ENCODE measurements at places on chromosomes 6 and 20. TPM values are rescaled to one million over a fixed set of nuclear protein-coding genes. Genes with fewer than 3 reads are reported as not detected.

GRCh38 chr6:137951064-137951597 is 84.1 kb downstream of the TNFAIP3 start:
- no peaks in the 10 kb centered on the region for H3K27me3 ChIP-seq
- no peak for DNase-seq
- no peaks in the 10 kb centered on the region for H3K36me3 ChIP-seq
- H3K4me1 ChIP-seq: no peaks in the 10 kb centered on the region
- no peak overlapping the region for H3K27ac ChIP-seq

- no peaks in the 10 kb centered on the region for H3K4me1 ChIP-seq
- H3K27ac ChIP-seq: no peak overlapping the region
- H3K36me3 ChIP-seq: no peaks in the 10 kb centered on the region
- no peak for DNase-seq
- no peak overlapping the region for H3K4me3 ChIP-seq
Observed at GRCh38 chr6:3578981-3579380, 122.1 kb upstream of the SLC22A23 start.

DNA sequence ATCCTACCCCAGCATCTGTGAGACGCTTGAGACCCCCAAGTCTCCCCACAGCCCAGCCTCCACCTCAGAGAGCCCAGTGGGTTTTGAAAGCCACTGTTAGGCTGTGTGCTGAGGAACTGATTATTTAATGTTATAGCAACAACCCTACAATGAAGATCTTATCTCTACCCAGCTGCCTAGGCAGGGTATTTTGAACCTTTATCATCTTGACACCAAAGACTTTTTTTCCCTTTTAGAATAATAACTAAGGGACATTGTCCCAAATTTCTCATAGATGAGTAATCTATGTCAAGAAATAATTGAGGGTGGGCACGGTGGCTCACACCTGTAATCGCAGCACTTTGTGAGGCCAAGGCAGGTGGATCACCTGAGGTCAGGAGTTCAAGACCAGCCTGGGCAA is 26.2 kb downstream of the HM13 start:
- no peak overlapping the region for H3K4me3 ChIP-seq
- no peak overlapping the region for H3K27ac ChIP-seq
- H3K4me1 ChIP-seq: peaks cover 43% of the 10 kb centered on the region
- DNase-seq: no peak

- no peak overlapping the region for H3K4me3 ChIP-seq
- peaks cover 18% of the 10 kb centered on the region for H3K4me1 ChIP-seq
- H3K27ac ChIP-seq: no peak overlapping the region
- no peaks in the 10 kb centered on the region for H3K36me3 ChIP-seq
- no peak for DNase-seq
- peaks cover 100% of the 10 kb centered on the region for H3K27me3 ChIP-seq
Observed at GRCh38 chr20:21515300-21516179, 1.7 kb upstream of the NKX2-2 start.

- H3K4me1 ChIP-seq: no peaks in the 10 kb centered on the region
- no peak for DNase-seq
- H3K36me3 ChIP-seq: no peaks in the 10 kb centered on the region
- no peak overlapping the region for H3K4me3 ChIP-seq
- no peak overlapping the region for H3K27ac ChIP-seq
- H3K27me3 ChIP-seq: peaks cover 3% of the 10 kb centered on the region
Observed at GRCh38 chr20:45780159-45780558, 11.5 kb downstream of the WFDC3 start.

GRCh38 chr6:149285626-149286025 is 31.9 kb upstream of the TAB2 start:
- no peaks in the 10 kb centered on the region for H3K36me3 ChIP-seq
- H3K4me3 ChIP-seq: no peak overlapping the region
- H3K4me1 ChIP-seq: no peaks in the 10 kb centered on the region
- no peak for DNase-seq

DNA sequence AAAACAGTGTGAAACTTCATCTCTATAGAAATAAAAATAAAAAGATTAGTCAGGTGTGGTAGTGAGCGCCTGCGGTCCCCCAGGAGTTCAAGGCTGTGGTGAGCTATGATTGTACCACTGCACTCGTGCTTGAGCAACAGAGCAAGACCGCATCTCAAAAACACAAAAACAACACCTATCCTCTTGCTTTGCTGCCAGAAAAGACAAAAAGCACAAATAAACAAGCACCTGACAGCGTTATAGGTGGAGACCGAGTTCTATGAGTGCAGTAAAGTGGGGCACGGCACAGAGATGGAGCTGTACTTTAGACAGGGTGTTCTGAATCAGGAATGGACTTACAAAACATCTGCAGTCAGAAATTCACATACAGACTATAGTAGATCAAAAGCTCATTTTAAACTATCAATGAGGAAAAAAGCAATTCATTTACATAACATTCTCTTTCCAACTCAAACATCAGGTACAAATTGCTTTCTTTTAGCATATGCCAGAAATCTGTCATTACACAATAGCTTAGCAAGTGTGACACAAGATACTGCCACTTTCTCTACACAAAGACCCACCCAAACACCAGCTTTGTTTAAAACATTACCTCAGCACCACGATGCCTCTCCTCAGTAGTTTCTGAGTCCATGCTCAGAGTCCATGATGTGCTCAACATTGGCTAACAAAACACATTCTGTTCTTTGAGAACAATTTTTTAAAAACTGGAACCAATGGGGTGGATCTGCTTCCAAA is 10.1 kb downstream of the EZR start:
- peaks cover 15% of the 10 kb centered on the region for H3K36me3 ChIP-seq
- H3K27me3 ChIP-seq: no peaks in the 10 kb centered on the region
- no peak overlapping the region for H3K4me3 ChIP-seq
- no peak for DNase-seq

DNA sequence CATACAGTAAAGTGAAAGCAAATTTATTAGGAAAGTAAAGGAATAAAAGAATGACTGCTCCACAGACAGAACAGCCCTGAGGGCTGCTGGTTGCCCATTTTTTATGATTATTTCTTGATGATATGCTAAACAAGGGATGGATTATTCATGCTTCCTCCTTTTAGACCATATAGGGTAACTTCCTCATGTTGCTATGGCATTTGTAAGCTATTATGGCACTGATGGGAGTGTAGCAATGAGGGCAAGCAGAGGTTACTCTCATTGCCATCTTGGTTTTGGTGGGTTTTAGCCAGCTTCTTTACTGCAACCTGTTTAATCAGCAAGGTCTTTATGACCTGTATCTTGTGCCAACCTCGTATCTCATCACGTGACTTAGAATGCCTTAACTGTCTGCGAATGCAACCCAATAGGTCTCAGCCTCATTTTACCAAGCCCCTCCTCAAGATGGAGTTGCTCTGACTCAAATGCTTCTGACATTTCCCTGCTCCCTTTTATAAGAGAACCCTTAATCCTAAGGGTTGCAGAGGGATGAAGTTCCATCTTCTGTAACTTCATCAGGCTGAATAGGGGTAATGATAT is 280.1 kb upstream of the RGS17 start:
- no peak for DNase-seq
- H3K27me3 ChIP-seq: no peaks in the 10 kb centered on the region
- no peaks in the 10 kb centered on the region for H3K4me1 ChIP-seq
- H3K4me3 ChIP-seq: no peak overlapping the region

GRCh38 chr6:56897789-56898529 is 56.9 kb upstream of the BEND6 start:
- no peak overlapping the region for H3K27ac ChIP-seq
- no peaks in the 10 kb centered on the region for H3K36me3 ChIP-seq
- no peaks in the 10 kb centered on the region for H3K4me1 ChIP-seq
- no peaks in the 10 kb centered on the region for H3K27me3 ChIP-seq

SYCP2 gene
- total RNA-seq: 1.1 TPM

SPATS1 gene
- not detected for total RNA-seq

REV3L gene
- 14.8 TPM for total RNA-seq

Data from heart right ventricle (tissue), 16 donors.